Fibroblast of the conjunctiva (primary cell): ENCODE measurements at places on chromosomes 3 and 15.

DNA sequence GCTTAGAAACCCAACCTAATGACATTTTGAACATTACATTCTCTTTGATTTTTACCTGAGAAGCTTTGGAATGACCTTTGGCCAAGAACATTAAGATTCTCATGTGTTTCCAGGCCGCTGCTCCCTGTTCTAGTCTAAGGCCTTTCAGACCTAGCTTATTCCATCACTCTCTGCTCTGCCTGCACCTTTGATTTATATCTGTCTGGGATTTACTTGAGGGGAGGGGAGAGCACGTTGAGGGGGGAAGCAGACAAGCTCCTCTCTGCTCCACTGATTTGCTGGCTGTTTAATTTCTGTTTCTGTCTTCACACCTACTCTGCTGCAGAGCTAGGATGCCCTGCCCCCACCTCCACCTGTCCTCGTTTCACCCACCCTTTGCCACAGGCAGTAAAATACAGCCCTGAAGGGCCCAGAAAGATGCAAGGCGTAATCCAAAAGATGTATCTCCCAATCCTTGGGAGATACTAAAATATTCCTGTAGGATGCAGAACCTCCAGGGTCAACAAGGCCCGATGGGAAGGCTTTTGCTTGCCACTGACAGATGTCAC, 429.8 kb downstream of the EPHB1 start:
- no peak for DNase-seq

DNA sequence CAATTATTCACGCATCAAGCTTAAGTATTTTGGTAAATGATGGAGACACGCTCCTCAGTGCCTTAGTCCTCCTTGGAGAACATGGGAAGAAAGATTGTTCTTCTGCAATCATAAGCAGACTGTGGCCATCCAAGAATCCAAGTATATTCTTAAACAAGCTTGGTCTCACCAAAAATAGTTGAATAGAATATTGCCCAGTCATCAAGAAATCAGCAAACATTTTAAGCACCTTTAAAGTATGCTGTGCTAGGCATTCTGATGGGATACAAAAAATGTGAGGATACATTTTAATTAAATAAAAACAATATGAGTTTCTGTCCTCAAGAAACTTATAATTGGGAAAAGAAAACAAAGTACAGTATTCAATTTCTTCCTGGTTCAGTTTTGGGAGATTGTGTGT, 445.5 kb downstream of the CNTN4 start:
- no peak for DNase-seq

DNA sequence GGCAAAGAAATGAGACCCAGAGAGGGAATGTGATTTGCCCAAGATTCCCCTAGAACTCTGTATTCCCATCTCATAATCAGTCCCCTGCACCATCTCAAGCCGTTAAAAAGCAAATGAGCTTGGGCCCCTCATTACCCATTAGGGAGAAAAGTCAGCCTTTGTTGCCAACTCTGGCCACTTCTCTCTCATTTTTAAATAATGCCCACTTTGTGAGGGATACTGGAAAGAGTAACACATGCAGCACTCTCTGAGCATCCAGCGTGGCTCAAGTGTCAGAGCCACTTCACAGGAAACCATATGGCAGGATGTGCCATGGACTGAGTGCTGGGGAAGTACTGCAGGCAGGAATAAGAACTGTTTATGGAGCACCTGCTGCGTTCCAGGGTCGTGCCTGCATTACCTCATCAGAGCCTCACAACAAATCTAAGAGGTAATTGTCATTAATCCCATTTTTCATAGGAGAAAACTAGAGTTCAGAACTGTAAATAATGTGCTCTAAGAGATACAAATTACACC, 49.8 kb upstream of the SLC6A1 start:
- DNase-seq, result no peak

GRCh38 chr3:155308831-155309230, 15.3 kb upstream of the STRIT1 start:
- DNase-seq, result no peak

- no peak for DNase-seq
These were observed 10.6 kb upstream of the CPB1 start for GRCh38 chr3:148816981-148817525.

GRCh38 chr3:10421996-10422395, 83.4 kb downstream of the ATP2B2 start:
- no peak for DNase-seq

DNA sequence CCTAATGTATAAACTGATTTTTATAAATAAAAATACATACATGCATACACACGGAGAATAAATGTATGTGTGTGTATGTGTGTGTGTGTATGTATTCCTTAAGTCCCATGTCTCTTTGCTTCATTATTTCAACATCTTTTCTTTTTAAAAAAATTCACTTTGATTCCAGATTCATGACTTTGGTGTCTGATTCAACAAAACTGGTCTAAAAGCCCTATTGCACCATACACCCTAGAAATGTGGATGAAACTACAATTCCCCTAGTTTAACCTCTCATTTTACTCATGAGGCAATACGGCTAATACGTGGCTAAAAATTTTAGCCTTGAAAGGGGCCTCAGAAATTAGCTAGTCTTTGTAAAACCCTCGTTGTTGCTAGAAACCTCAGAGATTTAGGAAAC, 228.1 kb downstream of the ADAMTS9 start:
- DNase-seq, result no peak

GRCh38 chr3:51393564-51393963, 2.5 kb downstream of the RBM15B start:
- no peak for DNase-seq

DNA sequence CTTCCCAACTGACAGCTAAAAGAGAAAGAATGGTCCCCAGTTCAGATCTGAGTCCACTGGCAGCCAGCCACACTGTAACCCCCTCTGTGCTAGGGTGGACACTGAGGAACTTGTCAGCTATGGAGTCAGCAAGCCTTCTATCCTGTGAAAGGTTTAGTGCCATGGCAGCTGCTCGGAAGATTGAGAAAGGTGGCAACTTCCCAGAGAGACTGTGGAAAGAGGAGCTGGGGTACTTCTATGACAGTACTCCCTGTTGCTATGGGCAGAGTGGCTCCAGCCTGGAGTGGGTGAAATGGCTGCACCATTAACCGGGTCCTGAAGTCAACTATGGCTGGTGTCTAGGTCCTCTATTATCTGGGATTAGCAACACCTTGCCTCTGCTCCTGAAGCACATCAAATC, 447.2 kb downstream of the EPHB1 start:
- no peak for DNase-seq

DNA sequence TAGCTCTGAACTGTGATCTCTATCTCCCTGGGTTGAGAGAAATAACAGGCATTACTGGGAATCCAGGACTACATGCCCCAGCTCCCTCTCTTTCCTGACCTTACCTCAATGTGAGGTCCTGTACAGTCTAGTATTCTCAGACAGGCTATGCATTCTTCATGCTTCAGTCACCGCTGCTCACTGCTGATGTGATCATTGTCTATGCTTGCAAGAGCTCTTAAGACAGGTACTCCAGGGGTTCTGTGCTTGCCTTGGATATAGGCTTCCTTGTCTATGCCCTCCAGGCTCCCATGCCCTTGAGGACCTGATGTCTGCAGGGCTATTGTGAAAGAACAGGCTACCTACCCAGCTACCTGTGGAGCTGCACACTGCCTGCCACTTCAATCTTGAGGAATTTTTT, 183.6 kb downstream of the MBNL1 start:
- no peak for DNase-seq

GRCh38 chr3:126745760-126746394, 41.8 kb downstream of the CHCHD6 start:
- DNase-seq, result no peak

DNA sequence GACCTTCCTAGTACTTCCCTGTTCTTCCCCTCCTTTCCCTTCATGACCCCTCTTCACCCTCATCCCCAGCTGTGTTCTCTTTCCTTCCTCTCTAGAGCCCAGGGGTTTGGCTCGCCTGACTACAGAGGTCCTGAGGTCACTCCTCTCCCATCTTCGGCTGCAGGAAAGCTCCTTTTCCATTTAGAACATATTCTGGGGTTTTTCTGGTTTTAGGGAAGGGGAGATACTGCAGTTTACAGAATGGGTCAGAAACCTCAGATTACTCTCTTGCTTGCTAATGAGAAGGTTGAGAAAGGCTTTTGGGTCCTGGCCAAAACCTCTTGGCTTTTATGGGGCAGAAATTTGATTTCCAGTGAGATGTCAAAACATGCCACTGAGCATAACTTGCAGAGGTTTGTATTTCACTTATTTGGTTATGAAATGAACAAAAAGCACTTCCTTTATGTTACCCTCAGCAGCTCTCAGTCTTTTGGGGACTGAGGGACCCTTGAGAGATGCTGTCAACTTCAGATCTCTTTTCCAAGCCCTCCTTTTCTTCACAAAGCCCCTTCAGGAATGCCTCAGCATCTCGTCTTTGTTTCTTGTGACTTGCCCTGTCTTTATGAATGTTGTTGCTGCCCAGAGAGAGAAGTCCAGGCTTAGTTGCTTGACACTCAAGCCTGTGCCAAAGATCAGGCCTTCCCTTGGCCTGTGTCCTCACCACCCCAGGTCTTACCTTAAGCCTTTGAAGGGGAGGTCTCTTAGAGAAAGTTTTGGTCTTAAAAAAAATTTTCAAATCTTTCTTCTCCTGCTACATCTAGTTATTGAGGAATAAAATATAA, 121.7 kb upstream of the TPM1 start:
- DNase-seq, result peak; percentile 56

DNA sequence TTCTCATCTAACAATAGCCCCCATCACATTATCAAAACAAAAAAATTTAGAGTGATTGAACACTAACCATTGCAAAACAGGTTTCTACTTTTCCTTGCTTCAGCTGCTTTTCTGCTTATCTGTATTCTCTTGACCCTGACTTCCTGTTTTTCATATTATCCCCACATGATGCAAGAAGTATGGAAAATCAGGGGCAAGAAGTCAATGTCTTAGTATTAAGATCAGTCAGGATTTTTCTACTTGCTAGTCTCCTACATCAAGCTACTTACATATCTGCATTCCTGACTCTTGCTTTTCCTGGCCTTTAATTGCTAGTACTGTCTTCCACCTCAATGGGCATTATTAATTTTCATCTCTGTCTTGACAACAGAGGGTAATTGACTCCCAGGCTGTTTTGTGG, 300.2 kb downstream of the OTOL1 start:
- DNase-seq, result no peak

GRCh38 chr3:184497804-184498203, 63.8 kb upstream of the EPHB3 start:
- DNase-seq, result no peak

DNA sequence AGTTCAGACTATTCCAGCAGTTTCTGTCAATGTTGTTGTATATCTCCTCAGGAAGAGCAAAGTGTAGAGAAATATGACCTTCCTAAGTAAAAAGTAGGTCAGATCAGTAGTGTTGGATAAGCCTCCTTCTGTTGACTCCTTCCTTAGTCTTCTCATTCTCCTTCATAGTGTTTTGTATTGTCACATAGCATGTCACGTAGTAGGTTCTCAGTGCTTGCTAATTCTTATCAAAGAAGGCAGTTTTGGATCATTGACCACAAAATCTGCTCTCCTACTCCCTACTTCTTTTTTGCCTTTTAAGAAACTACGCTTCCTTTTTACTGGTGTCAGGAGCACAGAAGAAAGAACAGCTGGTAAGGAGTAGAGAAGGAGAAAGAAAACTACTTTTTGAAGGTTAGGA, 1.0 kb upstream of the MGA start:
- DNase-seq, result no peak

- no peak for DNase-seq
These were observed 6.3 kb upstream of the ZXDC start for GRCh38 chr3:126481808-126482502.

- peak; percentile 4 for DNase-seq
These were observed 263.8 kb downstream of the TBC1D5 start for GRCh38 chr3:17478673-17479072.

GRCh38 chr15:63332367-63333124, 49.1 kb downstream of the CA12 start:
- DNase-seq, result peak; percentile 91

GRCh38 chr15:78394981-78395616, 42.9 kb upstream of the IREB2 start:
- DNase-seq, result no peak

DNA sequence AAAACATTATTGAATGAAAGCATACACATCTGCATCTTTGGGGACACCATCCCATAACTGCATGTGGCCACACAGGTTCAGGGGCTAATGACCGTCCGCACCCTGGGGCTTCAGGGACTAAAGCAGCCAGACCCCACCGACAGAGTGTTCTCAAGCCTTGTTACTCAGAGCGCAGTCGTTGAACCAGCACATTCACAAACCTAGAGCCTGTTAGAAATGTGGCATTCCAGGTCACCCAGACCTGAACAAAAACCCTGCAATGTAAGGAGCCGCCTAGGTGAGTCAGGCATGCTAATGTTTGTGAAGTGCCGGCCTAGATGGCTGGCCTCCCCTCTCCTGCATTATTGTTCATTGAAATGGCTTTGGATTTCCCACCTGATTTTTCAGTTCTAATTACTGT, 52.3 kb upstream of the HACD2 start:
- DNase-seq, result no peak

GRCh38 chr3:2420919-2421318, 322.3 kb downstream of the CNTN4 start:
- DNase-seq, result no peak

- DNase-seq, result no peak
These were observed 500.6 kb upstream of the GOLIM4 start for GRCh38 chr3:168596175-168596823.

DNA sequence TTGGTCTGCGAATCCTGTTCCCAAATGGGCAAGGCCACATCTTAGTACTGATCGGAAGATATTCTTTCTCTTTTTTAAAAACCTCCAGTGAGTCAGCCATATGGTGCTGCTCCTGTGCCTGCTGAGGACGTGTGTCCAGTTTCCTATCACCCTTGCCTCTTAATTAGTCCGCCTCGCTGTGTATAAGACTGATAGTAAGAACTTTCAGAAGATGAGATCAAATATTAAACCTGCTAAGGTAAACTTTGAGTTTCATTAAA, 612 bp downstream of the UBA5 start:
- no peak for DNase-seq
